ENCODE measurements at places on chromosomes 2 and 18. TPM values are rescaled to one million over a fixed set of nuclear protein-coding genes. Genes with fewer than 3 reads are reported as not detected.

IKZF2 gene
- total RNA-seq: 44.9 TPM

REG3G gene
- total RNA-seq: not detected

CCDC178 gene
- 3.1 TPM for total RNA-seq

DNA sequence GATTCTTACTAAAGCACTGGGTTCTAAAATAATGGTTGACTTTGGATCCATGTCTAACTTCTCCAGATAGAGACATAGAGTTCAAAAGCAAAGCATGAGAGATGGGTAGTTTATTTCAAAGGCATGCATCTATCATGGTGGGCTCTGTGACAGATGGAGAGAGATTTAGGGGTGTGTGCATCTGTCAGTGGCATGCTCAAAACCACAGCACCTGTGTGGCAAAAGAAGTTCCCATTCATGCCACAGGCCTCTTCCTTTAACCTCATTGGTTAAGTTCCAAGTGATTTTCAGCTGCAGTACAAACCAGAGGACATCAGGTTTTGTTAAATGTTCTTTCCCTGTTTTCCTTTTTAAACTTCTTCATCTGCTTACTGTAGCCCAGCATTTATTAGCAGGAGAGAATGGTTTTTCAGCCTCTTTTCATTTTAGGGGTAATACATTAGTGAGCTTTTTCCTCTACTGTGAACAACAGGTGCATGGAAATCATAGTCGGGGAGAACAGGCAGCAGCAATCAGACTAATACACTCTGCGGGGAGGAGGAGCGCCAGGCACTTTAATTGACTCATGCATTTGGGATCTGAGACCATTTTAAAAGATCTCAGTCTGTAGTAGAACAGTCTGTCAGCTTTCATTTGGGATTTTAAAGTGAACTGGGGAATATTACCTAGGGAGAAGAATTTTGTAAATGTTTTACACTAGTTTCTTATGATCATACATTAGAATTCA, 52.4 kb upstream of the UPP2 start:
- H3K4me3 ChIP-seq: no peak overlapping the region
- no peaks in the 10 kb centered on the region for H3K36me3 ChIP-seq
- no peaks in the 10 kb centered on the region for H3K27me3 ChIP-seq
- H3K4me1 ChIP-seq: peaks cover 8% of the 10 kb centered on the region
- no peak overlapping the region for H3K27ac ChIP-seq

DNA sequence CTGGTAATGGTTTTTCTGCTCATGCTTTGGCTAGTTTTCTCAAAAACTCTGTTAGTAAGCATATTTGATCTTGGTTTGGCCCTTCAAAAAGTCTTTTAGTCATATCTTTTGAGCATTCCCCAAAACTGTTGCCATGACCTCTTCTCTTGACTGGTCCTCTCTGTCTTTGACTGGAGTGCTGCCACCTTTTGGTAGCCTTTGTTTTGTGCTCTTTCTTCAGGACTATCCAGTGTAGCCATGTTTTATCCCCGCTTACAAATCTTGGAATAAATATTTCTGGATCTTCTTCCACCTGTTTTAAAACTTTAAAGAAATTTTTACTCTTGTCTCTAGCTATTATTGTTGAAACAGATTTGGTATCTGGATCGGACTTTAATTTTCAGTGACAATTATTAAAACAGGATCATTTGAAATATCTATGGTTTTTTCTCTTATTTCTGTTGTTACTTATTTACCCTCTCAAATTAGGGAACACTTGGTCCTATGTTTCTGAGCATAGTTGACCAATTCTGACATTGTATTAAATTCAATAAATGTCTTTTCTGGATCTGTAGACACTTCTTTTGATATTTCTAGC, 965 bp upstream of the ELOA2 start:
- no peak overlapping the region for H3K4me3 ChIP-seq
- no peak for DNase-seq
- H3K36me3 ChIP-seq: no peaks in the 10 kb centered on the region

GRCh38 chr18:36993068-36993467, 164.1 kb downstream of the KIAA1328 start:
- H3K36me3 ChIP-seq: peaks cover under 1% of the 10 kb centered on the region
- H3K4me1 ChIP-seq: no peaks in the 10 kb centered on the region
- no peak overlapping the region for H3K27ac ChIP-seq
- no peaks in the 10 kb centered on the region for H3K27me3 ChIP-seq

- H3K27ac ChIP-seq: no peak overlapping the region
- peaks cover 4% of the 10 kb centered on the region for H3K4me1 ChIP-seq
- peaks cover 48% of the 10 kb centered on the region for H3K27me3 ChIP-seq
- no peaks in the 10 kb centered on the region for H3K36me3 ChIP-seq
Measured at GRCh38 chr2:84029903-84030575, 429.0 kb downstream of the SUCLG1 start.

DNA sequence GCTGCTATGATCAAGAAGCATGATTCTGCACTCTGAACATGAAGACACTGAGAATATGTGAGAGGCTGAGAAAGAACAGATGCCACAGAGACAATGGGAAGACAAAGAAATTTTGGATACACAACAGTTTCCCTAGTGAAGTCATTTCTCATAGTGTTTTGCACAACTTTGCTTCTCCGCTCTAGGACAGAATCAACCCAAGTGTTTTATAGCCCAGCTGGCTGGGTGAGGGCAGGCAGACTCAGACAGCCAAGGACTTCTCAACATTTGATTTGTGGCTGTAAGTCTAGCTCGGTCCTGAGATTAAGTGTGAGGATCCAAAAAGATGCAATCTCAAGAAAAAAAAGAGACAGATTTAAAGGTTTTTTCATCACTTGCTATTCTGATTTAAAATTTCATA, 536.5 kb upstream of the CRIM1 start:
- H3K27ac ChIP-seq: peak overlapping the region; percentile 39
- H3K4me1 ChIP-seq: peaks cover 6% of the 10 kb centered on the region
- no peak overlapping the region for H3K4me3 ChIP-seq

Data from mesothelial cell of epicardium (in vitro differentiated cells).